ENCODE measurements at places on chromosomes 12 and 14.

DNA sequence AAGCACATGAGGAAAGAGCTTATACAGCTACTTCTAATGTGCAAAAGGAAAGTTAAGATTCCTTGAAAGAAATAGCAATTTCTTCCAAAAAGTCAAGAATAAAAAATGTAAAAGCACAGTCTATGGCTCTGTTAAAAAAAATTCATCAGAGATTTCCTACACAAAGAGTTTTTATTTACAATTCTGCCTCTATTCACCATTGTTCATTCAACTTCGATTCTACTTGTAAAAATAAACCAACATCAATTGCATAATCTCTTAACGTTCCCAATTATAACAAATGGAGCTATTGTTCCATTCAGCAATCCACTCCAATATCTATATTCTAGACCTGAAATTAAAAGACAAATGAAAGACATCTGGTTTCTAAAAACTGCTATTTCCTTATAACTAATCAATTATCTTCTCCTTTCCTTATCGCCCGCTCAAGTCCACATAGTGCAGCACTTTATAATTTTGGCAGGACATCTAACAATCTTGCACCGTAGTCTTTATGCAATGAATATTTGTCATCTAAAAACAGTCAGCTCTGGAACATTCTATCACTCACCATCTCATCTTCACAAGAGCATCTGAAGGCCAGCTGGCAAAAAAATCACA is 6.2 kb downstream of the EIF2S3B start:
- DNase-seq, result no peak

GRCh38 chr12:91327889-91328288 is 145.3 kb upstream of the DCN start:
- DNase-seq, result no peak

DNA sequence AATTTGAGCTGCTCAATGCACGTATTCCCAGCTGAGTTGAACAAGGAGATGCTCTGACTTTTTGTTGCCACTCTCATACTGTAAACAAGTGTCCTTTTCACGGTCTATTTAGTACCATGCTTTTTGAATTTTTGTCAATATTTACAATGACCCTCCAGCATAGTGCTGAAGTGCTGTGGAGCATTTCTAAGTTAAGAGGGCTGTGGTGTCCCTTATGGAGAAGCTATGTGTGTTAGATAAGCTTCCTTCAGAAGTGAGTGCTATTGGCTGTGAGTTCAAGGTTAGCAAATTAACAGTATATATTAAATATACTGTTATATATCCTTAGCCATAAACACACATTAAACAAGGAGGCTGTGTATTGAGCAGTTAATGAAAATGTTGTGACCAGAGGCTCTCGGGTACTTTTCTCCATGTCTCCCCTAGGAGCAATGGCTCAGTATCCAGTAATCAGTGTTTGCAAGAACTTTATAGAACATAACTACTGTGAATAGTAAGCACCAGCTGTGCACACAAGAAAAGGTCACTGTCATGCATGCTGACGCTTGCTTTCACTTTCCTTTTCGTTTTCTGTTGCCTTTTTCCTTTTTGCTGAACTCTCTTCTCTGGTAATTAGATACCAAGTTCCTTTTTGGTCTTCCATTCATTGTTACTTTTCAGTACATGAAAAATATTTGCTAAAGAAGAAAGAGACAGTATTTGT is 187.2 kb upstream of the NEDD1 start:
- no peak for DNase-seq

- DNase-seq, result peak; percentile 18
These were observed 36.8 kb upstream of the TUBA1A start for GRCh38 chr12:49225576-49226166.

DNA sequence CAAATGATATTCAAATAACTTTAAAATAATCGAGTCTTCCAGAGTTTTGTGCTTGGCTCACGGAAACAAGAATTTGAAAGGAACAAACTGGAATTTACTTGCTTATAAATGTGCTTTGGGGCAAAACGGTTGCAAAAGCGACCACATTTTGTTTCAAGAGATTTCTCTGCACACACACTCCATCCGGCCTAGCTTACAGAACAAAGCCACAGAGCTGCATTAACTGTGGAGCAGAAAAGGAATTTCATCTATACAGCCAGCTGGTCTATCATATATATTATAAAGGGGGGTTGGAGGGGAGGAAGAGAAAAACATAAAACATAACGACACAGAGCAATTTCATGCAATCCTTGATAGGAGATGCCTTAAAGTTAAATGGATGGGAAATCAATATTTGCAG is 153.0 kb downstream of the MYRFL start:
- peak; percentile 11 for DNase-seq

DNA sequence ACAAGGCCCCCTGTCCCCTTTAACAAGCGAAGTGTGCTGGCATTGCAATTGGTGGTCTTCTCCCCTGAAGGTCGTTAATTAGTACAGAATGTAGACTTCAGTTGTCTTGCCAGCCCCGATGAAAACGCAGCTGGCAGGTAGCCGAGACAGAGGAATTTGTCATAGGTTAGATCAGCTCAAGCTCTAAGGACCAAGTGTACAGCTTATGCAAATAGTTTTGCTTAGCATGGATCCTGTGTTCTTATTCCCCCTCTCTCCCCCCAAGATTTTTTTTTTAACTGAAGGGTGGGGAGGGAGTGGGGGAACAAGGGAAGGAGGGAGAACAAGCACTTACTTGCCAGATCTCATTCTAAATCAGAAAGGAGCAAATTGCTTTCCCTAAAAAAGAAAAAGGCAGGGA is 58.6 kb upstream of the PARP11 start:
- DNase-seq, result no peak

DNA sequence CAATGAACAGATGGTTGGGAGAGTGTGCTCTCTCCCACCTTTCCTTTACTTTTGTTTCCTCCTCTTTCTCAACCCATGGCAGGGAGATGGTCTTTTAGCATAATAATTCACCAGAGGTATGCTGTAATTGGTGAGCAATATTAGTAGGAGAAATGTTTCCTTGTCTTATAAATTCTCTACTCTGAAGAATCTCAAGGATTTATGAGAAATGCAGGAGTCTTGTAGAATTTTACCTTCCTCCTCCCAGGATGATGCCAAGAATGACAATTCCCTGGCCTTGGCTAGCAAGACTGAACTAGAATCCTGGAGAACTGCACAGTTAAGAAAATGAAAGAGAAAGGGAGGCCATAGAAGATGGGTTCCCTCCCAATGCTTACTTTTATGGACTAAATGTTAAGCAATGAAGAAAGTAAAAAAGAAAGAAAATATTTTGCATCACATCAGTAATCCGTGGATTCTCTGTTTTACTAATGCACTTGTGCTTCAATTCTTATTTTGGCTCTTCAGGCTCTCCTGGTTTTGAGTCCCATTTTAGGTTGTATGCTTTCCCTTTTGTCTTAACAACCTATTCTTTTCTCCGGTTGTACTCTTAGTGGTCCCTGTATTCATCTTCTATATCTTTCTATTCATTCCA is 192.9 kb upstream of the GARIN6 start:
- DNase-seq, result no peak

DNA sequence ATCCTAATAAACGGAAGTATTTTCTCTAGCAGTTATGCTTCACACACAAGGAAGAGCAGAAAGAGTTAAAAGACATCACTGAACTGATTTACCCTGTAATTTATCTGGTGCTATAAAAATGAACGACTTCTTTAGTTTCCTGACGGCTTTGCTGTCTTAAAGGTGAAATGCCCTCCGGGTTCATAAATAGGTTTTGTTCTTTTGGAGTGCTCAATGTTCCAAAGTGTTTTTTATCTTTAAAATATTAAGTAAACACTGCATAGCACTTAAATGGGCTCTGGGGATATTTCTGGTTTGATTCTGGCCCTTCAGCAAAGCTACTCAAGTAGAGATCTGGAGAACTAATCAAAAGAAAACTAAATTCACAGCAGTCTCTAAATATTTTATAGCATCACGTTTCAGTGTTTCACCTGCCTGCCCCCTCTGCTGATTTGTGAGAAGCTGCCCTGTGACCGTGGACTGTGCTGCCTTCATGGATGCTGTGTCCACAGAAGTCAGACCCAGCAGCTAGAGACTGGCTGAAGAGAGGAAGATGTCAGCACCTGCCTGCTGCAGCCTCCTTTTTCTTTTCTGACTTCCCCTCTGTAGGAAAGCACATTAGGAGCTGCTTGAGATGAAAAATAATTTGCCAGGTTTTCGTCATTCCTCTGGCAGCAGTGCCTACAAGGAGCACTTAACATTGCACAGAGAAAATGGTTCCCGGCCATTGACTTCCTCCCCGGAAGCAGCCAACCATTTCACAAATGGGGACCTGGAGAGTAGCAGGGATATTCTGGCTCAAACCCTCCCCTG is 205.1 kb upstream of the FSCB start:
- DNase-seq, result no peak

- no peak for DNase-seq
These were observed 34.6 kb upstream of the ANKRD9 start for GRCh38 chr14:102544046-102544746.

DNA sequence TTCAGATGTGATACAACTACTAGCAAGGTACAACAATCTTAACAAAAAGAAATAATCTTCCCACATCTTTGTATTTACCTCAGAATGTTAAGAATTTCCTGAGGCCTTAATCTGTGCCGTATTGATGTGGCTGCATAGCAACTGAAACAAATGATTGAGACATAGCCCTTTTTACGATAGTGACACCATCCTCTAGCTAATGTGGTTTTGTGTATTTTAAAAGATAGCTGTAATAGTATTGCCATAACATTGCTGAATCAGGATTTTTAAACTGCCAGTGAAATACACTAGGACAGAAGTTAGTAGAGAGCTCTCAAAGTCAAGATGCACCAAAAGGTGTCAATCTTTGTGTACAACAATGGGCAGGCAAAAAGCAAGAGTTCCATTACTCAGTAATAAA is 11.9 kb downstream of the NPAS3 start:
- DNase-seq, result no peak

DNA sequence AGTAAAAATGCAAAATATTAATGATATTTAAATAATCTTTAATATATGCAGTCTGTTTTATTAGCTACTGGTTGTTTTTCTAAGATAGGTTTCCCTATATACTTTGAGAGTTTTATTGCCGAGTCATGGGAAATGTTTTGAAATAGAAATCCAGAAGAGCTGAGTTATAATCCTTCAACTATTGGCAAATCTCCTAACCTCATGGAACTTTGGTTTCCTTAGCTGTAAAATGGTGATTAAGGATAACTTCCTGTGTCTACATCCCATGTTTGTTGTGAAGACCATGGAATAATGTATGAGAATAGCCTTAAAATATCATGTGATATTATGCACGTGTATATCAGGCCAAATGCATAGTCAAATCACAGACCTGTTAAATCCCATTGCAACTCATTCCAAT is 51.0 kb downstream of the UNC79 start:
- no peak for DNase-seq

All from HAP-1 (cell line).